ENCODE measurements at places on chromosomes 7 and 10.
A peak's percentile ranks its signal among the peaks of the same experiment; 100 is the strongest.

DNA sequence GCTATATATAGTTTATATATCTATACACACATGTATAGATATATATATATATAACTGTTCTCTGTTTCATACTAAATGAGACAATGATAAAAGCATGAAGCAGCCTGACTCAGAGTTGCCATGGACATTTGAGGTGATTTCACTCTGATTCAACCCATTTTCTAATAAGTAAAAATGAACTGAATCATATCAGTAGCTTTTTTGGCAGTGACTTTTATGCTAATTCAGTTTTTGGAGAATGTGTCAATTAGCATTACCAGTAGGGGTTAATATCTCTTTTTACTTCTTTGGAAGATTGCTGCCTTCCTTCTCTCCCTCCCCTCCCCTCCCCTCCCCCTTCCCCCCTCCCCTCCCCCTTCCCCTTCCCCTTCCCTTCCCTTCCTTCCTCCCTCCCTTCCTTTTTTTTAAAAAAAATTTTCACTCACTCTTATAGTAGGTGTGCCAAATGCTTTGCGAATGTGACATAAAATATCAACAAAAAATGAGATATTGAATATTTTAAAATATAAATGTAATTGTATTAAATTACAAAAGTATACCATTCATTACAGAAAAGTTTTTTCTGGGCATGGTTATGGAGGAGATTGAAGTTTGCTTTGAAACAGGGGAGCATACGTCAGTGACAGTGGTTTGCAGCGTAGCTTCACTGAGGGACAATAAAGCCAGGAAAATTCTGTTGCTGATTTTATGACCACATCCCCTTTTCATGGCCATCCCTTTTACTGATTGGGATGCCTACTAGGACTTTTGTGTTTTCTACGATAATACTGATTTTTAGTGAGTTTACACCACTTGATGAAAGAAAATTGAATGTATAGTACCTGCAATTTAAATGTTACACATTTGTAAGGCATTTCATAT, 64.0 kb upstream of the KLF6 start:
- no peak for DNase-seq

GRCh38 chr7:12827920-12828319, 140.5 kb downstream of the ARL4A start:
- DNase-seq: no peak

DNA sequence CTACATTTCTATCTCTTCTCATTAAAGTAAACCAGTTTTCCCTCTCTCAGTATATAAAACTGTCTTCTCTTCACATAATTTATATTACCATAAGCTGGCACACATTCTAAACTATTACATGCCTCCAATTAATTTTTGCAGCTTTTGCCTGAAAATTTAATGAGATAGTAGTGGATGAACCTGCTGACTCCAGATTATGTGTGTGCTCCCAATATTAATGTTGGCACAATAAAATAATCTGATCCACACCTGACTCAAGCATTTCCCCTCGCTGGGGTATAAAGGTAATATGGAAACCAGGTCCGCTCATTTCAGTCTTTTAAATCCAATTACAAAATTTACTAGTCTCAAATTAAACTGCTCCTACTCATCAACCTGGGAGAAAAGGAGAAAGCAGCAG, 63.4 kb downstream of the CTBP2 start:
- no peak for DNase-seq

- DNase-seq: no peak
Measured at GRCh38 chr10:388661-389045, 253.4 kb downstream of the ZMYND11 start.

GRCh38 chr7:33750177-33750576, 155.2 kb upstream of the BMPER start:
- no peak for DNase-seq

GRCh38 chr7:76293407-76293901, 9.0 kb upstream of the HSPB1 start:
- no peak for DNase-seq

- DNase-seq: peak; percentile 21
Measured at GRCh38 chr7:139777133-139777891, 486 bp downstream of the HIPK2 start.

GRCh38 chr10:4217653-4218052, 432.6 kb upstream of the KLF6 start:
- no peak for DNase-seq

DNA sequence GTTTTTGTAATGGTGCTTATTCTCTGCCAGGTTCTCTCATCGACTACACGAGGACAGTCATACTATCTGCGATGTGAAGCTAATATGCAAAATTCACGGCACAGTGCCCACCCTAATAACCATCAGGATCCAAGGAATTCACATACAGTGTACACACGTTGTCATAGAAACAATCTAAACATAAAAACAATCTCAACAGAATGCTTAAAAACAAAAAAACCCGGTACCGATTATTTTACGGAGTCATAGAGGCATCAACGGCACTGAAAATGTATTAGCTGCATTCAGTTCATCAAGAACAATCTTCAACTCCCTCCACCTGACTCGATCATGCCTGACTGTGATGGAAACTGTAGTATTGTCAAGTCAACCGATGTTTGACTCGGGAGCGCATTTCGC, 628 bp downstream of the MRPS33 start:
- no peak for DNase-seq

DNA sequence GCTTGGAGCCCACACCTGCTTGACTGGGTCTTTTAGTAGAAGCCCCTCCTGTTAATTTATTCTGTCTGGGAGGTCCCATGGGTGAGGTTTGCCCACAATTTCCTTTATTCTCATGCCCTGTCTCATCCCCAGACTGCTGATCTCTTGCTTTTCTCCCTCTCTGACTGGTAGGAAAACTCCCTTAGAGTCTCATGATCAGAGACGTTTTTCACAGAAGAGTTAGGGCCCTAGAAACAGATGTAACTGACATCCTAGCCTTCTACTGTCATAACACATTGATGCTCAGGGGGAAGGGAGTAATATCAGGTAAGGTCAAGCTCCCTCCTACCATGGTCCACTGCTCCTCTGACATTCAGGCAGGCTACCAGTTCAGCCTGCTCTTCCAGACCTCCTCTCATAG, 43.7 kb upstream of the WASL start:
- DNase-seq: no peak

DNA sequence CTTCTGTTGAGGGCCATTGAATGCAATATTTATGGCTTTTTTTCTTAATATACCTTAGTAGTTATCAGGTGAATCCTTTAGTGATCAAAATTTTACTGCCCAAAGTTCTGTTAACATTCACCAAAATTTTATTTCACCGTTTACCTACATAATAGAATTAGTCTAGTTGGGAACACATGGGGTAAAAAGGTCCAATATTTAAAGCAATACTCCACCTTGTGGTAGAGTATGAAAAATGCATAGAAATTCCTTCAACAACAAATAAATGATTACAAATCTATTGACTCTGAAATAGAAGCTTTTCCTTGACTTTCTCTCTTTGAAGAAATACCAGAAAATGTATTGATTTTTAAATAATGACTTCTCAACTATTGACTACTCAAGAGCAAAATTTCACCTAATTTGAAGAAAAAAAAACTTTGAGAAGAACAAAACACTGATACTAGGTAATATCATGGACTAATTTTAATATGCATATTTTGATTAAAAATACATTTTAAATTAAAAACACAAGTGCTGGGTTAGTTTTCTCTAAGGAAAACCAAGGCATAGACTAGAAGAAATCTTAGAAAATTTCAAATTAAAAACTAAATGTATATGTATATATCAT, 43.3 kb downstream of the POLR1F start:
- DNase-seq: peak; percentile 30

GRCh38 chr10:121516093-121516865, 82.0 kb downstream of the FGFR2 start:
- no peak for DNase-seq

GRCh38 chr7:31020652-31021051, 31.5 kb upstream of the ADCYAP1R1 start:
- no peak for DNase-seq

DNA sequence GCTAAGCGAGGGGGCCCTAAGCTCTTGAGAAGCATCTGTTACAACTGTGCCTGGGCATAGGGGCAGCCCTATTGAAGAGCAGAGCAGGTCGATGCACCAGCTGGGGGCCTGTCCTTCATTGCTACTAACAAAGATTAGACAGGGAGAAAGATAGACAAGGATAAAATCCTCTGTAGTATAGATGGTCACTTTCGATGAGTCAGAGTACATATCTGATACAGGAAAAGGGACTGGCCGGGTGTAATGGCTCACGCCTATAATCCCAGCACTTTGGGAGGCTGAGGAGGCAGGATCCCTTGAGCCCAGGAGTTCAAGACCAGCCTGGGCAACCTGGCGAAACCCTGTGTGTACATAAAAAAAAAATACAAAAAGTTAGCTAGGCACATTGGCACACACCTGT, 13.6 kb downstream of the OPTN start:
- DNase-seq: no peak

GRCh38 chr10:35885076-35885475, 243.0 kb upstream of the FZD8 start:
- no peak for DNase-seq

GRCh38 chr10:79310200-79310865, 36.9 kb upstream of the PPIF start:
- DNase-seq: no peak

DNA sequence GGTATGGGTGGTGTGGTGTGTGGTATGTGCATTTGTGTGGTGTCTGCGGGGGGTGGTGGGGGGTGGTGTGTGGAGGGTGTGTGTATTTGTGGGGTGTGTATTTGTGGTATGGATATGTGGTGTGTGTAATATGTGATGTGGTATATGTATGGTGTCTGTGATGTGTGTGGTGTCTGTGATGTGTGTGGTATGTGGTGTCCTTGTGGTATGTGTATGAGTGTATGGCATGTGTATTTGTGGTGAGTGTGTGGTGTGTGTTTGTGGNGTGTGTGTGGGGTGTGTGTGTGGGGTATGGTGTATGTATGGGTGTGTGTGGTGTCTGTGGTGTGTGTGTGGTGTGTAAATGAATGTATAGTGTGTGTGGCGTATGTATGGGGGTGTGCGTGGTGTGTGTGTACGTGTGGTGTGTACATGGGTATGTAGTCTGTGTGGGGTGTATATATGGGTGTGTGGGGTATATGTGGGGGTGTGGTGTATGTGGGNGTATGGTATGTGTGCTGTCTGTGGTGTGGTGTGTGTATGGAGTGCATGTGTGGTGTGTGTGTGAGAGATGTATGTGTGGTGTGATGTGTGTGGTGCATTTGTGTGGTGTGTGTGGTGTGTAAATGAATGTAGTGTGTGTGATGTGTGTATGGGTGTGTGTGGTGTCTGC, 27.1 kb upstream of the CHST15 start:
- no peak for DNase-seq

- DNase-seq: no peak
Measured at GRCh38 chr10:112126172-112126571, 57.4 kb downstream of the GPAM start.

DNA sequence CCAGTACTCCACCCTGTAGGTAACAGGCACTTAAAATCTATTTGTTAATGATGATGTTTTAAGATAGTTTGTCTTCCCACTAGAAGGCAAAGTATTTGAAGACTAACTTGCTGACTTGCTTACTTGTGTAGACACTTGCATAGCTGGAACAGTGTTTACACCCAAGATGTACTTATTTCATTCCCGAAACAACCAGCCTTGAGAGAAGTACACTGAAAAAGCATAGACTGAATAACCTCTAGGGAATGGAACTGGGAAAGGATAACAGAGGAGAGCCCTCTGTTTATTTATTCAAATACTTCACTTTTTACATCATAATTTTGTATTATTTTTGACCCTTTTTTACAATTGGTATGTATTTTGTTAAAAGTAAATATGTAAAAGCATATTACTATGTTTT, 33.1 kb upstream of the TMEM26 start:
- DNase-seq: no peak

GRCh38 chr7:123208793-123209192, 9.0 kb upstream of the SLC13A1 start:
- no peak for DNase-seq

GRCh38 chr7:99061001-99061776, 82.7 kb downstream of the SMURF1 start:
- no peak for DNase-seq

DNA sequence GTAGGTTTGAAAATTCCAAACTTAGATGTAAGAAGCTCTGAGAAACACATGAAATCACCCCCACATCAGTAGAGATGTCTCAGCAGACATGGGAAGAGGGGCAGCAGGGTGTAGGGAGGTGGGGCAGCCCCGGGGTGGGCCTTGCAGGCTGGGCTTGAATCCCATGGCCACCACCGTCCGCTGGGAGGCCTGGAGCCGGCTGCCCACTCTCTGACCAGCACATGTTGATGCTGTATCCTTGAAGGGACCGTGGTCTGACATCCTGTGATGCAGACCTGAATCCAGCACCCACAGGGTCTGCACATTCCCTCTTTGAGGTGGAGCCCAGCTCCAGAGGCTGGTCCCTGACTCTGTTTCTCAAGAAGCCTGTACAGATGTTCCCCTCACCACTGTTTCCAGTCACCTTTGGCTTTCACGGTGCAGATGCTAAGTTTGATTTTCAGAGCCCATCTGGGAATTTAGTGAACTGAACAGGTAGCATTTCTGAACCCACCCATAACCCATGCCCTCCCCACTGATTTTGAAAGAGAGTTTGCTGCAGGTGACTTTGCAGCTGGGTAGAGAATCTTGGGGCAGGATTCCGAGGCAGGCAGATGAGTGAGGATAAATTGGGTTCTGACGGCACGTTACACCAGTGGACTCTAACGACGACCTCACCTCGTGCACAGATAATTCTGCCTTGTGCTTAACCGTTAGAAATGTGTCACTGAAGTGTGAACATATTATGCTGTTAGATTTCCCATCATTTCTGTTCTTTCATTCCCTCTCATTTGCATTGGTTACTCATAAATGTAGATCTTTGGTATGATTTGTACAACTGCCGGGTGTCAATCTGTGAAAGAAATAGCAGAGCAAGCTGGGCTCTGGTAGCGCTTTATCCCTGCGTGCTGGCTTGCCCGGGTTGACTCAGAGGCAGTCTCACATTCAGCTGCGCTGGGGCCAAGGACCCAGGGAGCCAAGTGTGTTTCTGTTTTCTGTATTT, 45.7 kb downstream of the IKZF1 start:
- peak; percentile 89 for DNase-seq

DNA sequence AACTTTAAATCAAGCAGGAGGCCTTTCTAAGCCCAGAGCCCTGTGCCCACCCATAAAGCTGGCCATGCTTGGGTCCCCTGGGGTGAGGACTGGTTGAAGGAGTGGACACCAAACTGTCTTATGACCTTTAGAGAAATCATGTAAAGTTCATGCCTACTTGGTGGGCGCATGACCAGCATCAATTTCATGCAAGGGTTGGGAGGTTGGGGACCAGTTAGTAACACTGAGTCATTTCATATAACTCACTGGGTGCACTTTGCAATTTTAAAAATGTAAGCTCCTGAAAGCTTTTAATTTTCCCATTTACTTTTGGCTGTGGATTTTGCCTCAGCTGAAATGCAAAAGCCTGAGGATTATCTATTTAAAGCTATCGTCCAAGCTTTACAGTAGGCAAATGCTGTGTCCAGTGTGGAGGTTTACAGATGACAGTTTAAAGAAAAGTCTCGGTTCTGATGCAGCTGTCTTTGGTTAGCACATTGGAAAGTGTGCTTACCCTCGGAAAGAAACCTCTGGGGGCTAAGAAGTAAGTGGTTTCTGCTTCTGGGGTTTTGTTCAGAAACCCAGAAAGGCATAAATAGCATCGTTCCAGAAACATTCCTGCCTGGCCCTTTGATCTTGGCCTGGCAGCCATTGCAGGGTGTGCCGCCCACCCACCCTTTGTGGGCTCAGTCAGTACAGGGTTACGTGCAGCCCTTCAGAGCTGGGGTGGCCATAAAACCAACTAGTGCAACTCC, 48.8 kb upstream of the CHST15 start:
- no peak for DNase-seq
